ENCODE measurements at places on chromosomes 6 and 20.

GRCh38 chr6:56637640-56638039, 5.0 kb downstream of the DST start:
- peak; percentile 79 for DNase-seq

GRCh38 chr20:957544-957943, 41.4 kb upstream of the ANGPT4 start:
- no peak for DNase-seq

- DNase-seq: no peak
Observed at GRCh38 chr6:89547281-89547680, 91.3 kb downstream of the LYRM2 start.

GRCh38 chr6:167162591-167162990, 4.8 kb upstream of the GPR31 start:
- DNase-seq: no peak

- no peak for DNase-seq
Observed at GRCh38 chr6:161503570-161503969, 229.7 kb upstream of the AGPAT4 start.

DNA sequence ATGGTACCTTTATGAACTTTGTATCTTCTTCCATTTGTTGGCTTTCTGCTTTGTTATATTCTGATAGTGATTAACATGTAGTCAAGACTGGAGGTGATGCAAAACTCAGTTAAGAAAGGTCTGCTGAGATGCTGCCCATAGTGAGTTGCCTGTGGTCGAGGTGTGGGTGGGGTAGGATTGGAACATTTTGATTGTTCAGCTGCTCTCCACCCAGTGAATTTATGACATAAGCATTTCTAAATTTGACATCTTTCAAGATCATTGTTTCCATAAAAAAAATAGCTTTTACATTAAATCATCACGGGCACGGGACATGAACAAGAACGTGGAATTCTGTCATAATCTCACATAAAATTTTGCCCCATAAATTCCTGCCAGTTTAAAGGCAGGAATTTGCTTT, 146.6 kb upstream of the POU3F2 start:
- no peak for DNase-seq

DNA sequence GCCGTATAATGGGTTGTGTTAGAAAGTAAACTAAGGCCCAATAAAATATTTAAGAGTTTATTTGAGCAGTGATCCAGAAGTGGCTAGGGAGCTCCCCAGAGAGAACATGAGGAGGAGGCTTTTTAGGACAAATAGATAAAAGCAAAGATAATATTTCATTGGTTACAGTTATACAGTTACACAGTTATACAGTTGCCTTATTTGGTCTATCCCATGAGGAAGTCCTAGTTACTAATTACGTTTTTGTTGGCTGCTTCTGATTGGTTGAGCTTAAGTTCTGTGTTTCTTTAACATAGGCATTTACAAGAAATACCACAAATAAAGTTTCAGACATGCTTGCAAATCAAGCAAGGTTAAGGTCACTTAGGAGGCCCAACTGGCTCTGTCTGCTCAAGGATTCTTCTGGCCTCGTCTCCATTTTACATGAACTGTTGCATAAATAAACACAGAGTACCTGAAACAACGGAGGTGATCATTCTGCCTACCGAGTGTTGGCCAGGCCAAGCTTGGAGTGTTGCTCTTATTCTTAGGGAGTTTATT, 7.0 kb downstream of the UBD start:
- peak; percentile 87 for DNase-seq

GRCh38 chr6:36563237-36563927, 16.1 kb upstream of the STK38 start:
- DNase-seq: no peak

- no peak for DNase-seq
Observed at GRCh38 chr20:59802018-59802417, 131.4 kb downstream of the SYCP2 start.
